H1 (cell line): ENCODE measurements at places on chromosomes 6 and 20.

DNA sequence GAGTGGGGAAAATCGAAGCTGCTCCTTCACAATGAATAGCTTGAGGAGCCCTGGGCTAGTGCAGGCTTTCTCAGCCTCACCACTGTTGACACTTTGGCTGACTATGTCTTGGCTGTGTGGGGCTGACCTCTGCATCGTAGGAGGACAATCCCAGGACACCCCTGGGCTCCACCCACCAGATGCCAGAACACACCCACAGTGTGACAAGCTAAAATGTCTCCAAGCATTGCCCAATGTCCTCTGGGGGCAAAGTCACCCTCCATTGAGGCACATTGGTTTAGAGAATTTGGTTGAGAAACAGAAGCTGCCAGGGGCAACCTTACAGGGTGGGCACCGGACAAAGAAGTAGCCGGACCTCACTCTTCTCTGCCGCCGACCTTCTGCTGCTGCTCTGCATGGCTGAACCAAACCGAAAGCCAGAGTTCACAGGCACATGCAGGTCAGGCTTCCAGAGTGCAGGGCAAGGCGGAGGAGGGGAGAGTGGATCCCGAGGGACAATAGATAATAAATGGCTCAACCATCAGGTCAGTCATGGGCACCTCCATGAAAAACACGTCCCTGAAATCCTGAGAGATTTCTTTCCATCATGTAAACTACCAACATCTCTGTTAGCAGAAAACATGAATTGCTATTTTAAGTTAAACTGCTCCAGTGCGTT lies 189.0 kb downstream of the LRFN2 start:
- DNase-seq = no peak

GRCh38 chr20:62578294-62578897 lies 63.9 kb upstream of the SLCO4A1 start:
- no peak for DNase-seq

GRCh38 chr6:138500867-138501446 lies 1.7 kb upstream of the NHSL1 start:
- DNase-seq = no peak

DNA sequence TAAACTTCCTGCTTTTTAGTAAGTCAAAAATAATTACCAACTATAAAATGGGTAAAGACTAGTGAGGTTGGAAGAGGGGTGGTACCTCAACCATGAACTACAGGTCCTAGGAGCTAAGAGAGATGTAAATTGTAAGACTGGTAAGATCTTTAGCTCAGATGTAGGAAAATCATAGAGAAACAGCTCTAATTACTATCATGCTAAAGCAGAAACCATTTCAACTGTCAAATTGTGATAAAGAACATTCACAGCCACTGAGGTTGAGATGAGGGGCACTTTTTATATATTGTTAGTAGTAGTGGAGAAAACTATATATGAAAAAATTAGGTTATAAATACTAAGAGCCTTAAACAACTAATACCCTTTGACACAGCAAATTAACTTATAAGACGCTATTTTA lies 20.0 kb downstream of the CDK19 start:
- no peak for DNase-seq

GRCh38 chr20:47336129-47336754 lies 20.3 kb downstream of the ZMYND8 start:
- DNase-seq = no peak

DNA sequence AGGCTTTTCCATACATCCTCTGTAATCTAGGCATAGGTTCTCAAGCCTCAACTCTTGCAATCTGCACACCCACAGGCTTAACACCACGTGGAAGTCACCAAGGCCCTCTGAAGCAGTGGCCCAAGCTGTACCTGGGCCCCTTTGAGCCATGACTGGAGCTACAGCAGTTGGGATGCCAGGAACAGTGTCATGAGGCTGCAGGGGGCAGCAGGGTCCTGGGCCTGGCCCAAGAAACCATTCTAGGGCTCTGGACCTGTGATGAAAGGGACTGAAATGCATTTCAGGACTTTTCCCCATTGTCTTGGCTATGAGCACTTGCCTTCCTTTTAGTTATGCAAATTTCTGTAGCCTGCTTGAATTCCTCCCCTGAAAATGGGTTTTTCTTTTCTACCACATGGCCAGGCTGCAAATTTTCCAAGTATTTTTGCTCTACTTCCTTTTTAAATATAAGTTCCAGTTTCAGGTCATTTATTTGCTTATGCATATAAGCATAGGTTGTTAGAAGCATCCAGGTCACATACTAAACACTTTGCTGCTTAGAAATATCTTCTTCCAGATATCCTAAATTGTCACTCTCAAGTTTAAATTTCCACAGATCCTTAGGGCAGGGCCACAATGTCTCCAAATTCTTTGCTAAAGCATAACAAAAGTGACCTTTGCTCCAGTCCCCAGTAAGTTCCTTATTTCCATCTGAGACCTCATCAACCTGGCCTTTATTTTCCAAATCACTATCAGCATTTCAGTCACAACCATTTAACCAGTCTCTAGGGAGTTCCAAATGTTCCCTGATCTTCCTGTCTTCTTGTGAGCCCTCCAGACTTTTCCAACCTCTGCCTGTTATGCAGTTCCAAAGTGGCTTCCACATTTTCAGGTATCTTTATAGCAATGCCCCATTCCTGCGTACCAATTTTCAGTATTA lies 48.6 kb upstream of the CD2AP start:
- DNase-seq = peak; percentile 61

GRCh38 chr6:148497717-148498116 lies 155.1 kb downstream of the SASH1 start:
- DNase-seq = no peak

DNA sequence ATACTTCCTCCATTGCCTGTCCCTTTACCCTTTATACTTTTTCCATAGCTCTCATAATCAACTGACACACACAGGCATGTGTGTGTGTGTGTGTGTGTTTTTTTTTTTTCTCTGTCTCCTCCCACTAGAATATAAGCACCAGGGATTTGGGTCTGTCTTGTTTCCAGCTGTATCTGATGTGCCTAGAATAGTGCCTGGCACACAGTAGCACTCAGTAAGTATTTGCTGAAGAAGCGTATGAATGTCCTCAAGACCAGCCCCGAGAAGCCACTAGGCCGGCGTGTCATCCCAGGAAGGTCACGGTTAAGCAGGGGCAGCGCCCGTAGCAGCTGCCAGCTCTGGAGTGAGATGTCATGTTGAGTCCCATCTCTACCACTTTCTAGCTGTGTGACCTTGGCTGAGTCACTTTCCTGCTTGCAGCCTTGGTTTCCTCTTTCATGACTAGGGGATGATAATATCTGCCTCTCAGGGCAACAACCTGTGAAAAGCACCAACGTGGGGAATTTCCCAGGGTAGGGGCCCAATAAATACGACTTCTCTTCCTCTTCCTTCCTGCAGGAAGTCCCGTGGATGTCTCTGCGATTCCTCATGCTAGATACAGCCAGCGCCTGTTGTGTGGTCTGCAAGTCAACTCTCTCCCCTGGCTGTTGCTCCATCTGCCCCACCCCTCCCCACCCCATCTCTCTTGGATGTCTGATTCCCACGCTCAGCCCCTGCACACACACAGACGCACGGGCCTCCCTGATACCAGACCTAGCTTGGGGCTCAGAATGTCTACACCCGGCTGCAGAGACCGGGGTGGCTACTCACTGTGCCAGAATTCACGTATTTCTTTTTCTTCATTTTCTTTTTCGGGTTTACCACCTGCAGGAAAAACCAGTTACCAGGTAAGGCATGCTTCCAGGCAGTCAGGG lies 58.1 kb downstream of the RAB44 start:
- DNase-seq = no peak

DNA sequence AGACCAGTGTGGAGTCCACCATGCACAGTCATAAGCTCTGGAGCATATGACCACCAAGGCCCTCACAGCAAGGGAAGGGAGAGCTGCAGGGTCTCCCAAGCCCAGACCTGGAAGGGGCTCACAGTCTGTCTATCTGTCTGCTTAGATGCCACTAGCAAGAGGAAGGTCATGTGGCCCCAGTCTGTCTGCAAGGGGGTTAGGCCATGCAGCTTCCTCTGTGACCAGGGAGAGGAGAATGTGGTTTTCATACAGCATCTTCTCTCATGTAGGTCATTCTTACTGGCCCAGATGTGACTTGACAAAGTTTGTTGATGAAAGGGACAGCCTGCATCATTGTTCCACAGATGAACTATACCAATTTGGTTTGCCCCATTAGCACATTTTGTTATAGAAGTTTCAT lies 260.8 kb downstream of the FARS2 start:
- DNase-seq = no peak

- no peak for DNase-seq
Measured at GRCh38 chr6:9647599-9647998, 767.3 kb downstream of the TFAP2A start.

- DNase-seq = no peak
Measured at GRCh38 chr20:21302664-21303060, 469 bp upstream of the XRN2 start.

GRCh38 chr6:129596522-129596921 lies 113.5 kb downstream of the ARHGAP18 start:
- no peak for DNase-seq

- DNase-seq = no peak
Measured at GRCh38 chr20:17889226-17889625, 79.4 kb downstream of the SNX5 start.

DNA sequence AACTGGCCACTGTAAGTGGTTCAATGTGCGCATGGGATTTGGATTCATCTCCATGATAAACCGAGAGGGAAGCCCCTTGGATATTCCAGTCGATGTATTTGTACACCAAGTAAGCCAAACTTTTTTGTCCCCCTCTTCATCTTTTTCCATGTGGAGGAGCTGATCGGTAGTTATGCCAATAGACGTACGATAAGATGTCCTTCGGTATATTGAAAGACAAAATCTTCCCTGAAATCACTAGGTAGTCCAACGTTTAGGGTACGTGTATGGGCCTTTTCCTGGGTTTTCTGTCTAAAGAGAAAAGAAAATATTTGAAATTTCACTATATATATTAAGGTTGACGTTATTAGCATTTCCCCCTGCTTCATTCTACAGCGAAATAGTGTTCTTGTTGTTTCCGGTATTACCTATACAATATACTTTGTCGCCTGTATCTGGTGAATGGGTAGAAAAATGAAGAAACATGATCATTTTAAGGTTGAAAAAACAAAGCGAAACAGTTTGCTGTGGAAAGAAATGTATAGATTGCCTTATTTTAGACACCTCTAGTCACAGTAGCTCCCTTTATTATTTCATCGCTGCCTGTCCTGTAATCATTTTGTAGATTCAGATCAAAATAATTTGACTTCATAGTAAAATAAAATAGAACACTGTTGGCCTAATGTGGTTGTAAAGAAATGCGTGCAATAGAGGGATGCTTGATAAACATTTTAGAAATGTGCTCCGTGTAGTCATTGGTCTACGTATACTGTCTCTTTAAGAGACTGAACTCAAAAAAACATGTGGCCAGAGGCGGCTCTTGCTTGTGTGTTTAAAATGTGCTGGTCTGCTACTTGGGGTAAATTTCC lies 1.5 kb downstream of the LIN28B start:
- no peak for DNase-seq

DNA sequence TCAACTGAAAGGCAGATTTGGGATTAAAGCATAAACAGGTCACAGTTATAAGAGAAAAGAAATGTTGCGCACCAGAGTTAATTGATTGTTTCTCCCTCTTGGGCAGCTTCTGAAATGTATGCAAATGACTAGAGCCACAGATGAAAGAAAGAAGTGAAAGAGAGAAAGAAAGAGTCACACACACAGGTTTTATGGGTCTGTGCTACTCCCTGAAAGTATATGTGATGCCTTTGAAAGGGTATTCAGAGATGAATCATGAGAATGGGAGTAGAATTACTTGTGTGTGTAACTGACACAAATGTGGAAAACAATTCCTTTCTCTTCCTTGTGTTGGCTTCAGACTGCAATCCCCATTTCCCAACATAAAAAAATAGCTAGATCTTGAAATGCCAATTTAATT lies 196.9 kb downstream of the FOXA2 start:
- no peak for DNase-seq

DNA sequence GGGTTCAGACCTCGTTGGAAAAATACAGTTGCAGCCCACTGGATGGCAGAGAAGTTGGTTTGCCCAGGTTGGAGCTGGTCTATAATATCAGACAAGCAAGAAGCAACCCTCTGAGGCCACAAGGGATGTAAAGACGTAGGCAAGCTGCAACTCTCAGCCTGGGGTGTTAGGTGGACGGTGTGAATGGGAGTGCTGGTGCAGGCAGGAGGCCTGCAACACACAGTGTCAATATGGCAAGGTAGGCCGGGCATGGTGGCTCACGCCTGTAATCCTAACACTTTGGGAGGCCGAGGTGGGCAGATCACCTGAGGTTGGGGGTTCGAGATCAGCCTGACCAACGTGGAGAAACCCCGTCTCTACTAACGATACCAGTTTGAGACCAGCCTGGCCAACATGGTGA lies 10.5 kb downstream of the VPS16 start:
- no peak for DNase-seq

- DNase-seq = no peak
Measured at GRCh38 chr6:53615633-53616449, 49.7 kb downstream of the KLHL31 start.

GRCh38 chr6:43476746-43477145 lies 624 bp upstream of the TJAP1 start:
- no peak for DNase-seq

DNA sequence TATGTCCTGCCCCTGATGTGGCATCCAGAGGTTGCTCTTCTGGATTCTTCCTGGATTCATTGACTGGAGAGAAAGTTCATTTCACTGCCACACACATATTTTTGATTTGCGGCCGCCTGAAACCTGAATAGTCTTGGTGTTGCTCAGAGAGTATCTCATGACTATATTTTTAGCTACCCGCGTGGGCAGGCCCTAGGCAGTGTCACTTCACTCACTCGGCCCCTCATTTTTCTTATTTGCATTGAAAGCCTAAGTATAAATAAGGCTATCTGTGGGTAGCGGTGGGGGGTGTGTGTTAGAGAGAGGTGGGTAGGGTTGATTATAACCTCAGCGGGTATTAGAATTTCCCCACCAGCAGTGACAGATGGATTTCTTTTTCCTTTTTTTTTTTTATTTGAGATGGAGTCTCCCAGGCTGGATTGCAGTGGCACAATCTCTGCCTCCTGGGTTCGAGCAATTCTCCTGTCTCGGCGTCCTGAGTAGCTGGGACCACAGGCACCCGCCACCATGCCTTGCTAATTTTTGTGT lies 113.5 kb downstream of the JARID2 start:
- DNase-seq = no peak

DNA sequence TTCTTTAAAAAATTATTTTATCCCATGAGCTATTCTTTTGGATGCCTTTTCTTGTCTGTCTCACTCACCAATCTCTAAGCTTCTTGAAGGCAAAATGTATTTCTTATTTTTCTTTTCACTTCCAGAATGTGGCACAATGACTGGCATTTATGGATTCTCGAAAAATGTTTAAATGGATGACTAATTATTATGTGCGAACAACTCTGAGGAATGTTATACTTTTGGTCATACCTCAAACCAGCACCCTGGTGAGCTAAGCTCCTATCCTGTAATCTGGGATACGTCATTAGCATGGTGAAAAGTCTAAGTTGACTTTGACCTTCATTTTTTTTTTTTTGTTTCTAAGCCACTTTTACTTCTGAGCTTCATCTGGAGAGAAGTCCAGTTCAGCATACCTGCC lies 214.0 kb upstream of the CEP162 start:
- DNase-seq = no peak
